ENCODE measurements at places on chromosomes 3 and 15.

GRCh38 chr3:34254285-34254684 is 455.9 kb downstream of the PDCD6IP start:
- no peak for DNase-seq

GRCh38 chr3:3800685-3801493 is 1.7 kb downstream of the LRRN1 start:
- DNase-seq: no peak

DNA sequence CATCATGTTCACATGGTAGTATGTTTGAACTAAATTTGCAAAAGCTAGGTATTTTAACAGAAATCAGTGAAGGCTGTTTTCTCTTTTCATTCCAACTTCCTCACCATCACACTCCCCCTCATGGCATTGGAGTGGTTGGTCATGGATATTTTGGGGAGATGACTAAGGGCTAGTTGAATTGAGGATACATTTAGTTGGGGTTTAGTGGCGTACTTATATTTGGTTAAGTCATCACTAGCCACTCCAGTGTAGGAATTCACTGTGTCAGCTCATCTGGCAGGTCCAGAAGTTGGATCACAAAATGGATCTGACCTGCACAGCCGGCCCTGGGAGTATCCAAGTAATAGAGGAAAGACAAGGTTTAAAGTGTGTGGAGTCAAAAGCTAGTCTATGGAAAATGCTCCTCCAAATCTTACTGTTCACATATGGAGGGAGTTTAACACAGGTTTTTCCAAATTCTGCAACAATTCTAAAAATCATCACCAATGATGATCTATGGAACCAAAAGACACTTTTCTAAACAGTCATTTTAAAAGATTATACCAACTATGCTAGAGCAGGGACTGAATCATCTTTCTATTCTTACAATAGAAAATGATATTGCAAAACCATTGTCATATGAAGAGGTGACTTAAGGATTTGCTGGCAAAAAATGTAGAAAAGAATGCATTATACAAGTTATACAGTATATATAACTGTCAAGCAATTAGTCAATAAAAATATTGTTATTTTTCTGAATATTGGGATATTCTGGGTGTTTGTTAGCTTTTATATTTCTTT is 247.8 kb upstream of the PEX5L start:
- no peak for DNase-seq

- DNase-seq: no peak
Observed at GRCh38 chr3:115077501-115078250, 69.4 kb downstream of the ZBTB20 start.

DNA sequence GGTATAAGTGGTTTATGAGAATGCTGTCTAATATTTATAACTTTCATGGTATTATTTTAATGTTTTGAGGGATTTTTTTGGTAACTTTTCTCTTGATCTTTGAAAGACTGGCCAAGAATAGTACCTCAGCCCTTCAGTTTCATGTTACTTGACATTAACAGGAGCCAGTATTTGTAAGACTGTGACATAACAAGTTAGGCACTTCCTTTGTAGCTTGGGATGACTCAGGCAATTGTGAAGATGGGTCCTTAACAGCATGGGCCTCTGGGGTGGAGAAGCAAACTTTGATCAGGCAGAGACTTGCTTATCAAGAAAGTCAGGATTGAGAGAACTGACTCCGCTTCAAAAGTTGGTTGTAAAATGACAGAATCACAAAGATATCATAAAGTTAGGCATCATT is 9.5 kb downstream of the LRRC49 start:
- DNase-seq: no peak

DNA sequence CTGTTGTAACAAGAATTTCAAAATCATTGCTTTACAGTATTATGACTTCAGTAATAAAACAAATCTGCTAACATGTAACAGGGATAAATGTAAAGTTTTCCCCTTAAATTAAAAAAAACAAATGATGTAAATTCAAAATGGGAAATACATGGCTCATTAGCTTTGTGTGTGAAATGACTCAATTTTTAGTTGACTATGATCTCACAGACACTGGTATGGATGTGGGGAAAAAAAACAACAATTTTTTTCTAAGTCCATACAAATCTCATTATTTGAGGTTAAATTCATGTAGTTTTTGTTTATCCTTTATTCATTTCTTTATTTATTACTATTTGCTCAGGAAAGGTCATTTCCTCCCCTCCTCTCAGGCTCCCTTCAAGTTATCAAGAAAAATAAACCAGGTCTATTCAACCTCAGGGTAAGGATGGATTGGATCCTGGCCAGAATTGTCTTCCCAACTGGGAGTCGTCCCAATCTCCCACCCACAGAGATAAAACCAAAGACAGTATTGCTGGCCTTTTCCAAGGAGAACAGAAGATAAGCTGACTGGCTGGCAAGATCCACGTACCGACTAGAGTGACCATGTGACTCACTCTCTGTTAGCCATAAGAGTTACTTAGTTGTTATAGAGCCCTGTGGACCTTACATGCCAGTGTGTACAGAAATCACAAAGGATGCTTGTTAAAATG is 373.3 kb downstream of the GAP43 start:
- no peak for DNase-seq

DNA sequence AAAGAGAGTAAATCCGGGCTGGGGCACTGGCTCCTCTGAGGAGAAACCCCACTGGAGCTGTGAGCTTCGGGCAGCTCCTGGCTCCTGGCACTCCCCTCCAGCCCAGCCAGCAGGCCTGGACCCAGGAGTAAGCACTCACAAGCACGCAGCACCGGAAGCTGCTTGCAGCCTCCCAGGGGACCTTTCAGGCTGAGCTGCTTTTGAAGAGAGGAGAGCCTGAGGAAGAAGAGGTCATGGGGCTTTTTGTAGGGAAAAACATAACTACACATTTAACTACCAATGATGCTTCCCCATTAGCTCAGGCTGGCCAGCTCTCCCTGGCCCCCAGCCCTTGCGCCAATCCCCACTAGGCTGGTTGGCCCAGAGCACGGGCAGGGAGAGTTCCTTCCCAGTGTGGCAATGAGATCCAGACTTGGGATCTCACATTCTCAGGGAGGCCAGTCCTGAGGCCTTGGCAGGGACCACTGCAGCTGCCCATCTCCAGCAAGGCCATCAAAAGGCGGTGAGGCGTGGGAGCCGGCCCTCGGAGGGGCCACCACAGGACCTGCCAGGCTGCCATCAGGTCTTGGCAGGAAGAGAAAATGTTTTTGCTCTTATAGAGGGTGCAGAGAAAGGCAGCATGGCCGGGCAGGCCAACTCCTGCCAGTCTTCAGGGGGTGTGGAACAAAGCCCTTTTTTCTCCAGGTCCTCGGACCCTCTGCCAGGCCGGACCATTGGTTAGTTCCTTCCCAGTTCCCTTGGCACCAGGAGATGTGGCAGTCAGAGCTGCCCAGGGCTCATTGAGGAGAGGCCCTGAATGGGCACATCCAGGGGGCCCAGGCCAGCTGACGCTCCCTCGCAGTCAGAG is 41.5 kb upstream of the MFGE8 start:
- DNase-seq: no peak

- no peak for DNase-seq
Observed at GRCh38 chr3:4841225-4841624, 138.0 kb upstream of the BHLHE40 start.

- no peak for DNase-seq
Observed at GRCh38 chr3:36663666-36664291, 100.6 kb downstream of the DCLK3 start.

GRCh38 chr15:41581110-41581509 is 22.1 kb downstream of the TYRO3 start:
- no peak for DNase-seq

DNA sequence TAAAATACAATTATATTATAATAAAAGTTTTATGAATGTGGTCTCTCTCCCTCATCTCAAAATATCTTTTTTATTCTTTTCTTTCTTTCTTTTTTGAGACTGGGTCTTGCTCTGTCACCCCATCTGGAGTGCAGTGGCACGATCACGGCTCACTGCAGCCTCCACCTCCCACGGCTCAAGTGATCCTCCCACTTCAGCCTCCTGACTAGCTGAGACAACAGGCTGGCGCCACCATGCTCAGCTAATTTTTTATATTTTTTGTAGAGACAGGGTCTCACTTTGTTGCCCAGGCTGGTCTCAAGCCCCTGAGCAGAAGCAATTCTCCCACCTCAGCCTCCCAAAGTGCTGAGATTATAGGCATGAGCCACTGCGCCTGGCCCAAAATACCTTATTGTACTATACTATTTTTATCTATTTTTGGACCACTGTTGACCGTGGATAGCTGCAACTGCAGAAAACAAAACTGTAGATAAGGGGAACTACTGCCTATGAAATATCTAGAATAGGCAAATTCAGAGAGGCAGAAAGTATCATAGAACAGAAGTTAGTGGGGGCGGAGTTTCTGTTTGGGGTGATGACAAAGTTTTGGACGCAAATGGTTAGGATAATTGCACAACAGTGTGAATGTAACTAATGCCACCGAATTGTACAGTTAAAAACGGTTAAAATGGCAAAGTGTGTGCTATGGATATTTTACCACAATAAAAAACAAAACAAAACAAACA is 66.6 kb downstream of the SLC12A8 start:
- DNase-seq: no peak

- DNase-seq: no peak
Observed at GRCh38 chr3:148367756-148368155, 329.9 kb upstream of the AGTR1 start.

- no peak for DNase-seq
Observed at GRCh38 chr3:77873598-77873997, 833.7 kb downstream of the ROBO2 start.

GRCh38 chr15:39781147-39781966 is 1.3 kb downstream of the FSIP1 start:
- no peak for DNase-seq

DNA sequence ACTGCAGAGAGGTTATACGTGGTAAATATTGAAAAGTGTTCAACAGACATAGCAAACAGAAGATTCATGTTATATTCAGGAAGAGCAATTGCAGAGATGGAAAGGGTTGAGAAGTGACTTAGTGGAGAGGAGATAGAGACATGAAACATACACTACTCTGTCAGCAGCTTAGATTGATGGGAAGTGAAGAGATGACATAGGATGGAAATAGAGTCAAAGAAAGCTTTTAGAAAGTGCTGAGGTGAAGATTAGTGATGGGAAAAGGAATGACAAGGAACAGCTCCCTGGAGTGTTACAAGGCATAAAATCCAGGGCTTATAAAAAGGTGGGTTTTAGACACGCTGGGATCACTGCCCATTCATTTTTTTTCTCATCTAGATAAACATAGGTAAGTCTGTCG is 17.2 kb upstream of the GOLIM4 start:
- no peak for DNase-seq

DNA sequence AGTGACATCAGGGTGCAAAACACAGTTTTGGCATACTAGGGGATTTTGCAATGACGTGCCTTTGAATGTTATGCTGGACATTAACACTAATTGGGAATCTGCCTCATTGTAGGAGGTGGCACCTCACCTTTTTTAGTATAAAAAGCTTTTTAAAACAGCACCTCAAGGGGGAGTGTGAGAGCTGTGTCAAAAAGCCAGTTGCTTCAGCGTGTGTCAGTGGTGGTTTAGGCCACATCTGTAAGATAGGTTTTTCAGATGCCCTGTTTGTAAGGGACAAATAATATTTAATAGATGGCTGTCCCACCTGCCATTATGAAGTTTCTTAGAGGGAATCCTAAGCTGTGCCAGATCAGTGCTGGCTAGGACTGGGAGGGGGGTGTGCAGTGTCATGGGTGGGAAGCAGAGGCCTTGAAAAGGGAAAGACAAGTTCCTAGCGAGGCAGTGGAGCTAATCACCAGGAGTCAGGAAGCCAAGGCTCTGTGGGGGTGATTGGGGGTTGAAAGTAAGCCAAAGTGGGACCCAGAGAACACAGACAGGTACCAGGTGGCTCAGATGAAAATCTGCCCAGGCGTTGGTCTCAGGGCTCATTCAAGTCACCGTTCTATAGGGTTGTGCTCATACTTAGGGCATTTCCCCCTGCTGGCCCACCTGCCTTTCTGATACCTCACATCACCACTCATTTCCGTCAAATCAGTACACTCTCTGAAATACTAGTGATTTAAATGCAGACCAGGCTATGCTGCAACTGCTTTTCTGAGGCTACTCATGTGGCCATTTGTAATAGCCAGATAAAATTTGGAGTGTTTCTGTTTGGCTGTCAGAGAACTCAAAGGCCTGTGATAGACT is 120.5 kb downstream of the BBX start:
- DNase-seq: no peak

DNA sequence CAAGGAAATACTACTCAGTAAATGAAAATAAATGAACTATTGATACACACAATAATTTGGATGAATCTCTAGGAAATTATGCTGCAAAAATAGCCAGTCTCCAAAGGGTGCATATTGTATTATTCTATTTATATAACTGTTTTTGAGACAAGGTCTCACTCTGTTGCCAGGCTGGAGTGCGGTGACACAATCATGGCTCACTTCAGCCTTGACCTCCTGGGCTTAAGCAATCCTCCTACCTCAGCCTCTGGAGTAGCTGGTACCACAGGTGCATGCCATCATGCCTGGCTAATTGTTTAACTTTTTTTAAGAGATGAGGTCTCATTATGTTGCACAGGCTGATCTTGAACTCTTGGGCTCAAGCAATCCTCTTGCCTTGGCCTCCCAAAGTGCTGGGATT is 12.5 kb downstream of the KLHDC8B start:
- no peak for DNase-seq

DNA sequence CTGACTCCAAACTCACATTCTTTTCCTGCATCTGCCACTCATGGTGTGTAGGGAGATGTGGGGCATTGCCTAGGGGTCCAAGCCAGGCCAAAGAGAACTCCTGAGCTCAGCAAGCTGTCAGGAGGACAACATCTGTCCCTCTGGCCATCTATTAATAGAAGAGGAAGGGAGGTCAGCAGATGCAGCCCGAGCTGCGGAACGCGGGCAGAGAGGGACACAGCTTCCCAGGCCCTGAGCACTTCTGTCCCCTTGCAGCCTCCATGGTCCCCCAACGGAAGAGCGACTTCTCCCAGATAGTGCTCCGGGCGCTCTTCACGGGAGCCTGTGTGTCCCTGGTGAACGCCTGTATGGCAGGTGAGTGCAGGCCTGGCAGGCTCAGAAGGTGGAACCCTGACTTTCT is 37.3 kb upstream of the PDE8A start:
- no peak for DNase-seq

GRCh38 chr15:70258369-70259027 is 160.8 kb upstream of the TLE3 start:
- no peak for DNase-seq

Measured in Panc1 (cell line).